Fibroblast of skin of right quadriceps (primary cell): ENCODE measurements at places on chromosomes 11 and 22.

DNA sequence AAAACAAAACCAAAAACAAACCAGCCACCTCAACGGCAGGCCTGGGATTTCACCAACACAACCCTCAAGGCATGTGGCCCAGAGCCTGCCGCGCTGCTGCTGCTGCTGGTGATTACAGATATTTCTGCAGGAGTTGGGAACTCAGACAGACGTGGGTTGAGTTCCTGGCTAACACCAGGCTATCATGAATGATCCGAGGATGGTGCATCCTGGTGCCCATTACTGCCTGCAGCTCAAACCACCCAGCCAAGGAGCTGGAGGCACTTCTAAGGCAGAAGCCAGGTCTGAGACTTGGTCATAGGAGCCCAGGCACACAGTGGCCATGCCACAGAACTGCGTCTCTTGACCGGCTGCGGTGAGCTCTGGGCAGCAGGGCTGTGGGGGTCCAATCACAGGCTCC, 151.8 kb downstream of the MPPED1 start:
- no peak for DNase-seq

DNA sequence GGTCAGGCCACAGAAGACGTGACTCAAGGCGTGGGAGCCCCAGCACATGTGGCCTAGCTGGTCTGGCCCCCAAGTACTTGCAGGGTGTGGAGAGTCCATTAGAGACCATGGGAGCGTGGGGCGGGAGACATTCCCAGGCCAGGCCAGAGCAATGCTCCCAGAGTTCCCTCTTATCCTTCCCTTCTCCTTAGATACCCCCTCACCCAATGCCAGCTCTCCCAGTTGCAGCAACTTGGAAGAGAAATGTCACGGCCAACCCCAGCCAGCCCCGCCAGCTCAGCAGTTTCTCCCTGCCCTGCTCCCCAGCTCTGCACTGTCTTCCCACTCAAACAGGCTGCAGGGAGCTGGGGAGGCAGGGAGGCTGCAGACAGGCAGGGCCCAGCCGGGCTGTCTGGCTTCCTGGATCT, 65.4 kb upstream of the TSPAN18 start:
- no peak for DNase-seq

GRCh38 chr11:129815596-129816461, at the start of gene TMEM45B:
TMEM45B (plus strand) TSS chr11:129815848; CDS start chr11:129852483, 36,635 bp downstream.
- DNase-seq, result no peak

- DNase-seq, result no peak
These were observed 79.7 kb upstream of the SHANK2 start for GRCh38 chr11:71332046-71332445.

GRCh38 chr11:112498701-112499100, 238.0 kb upstream of the PLET1 start:
- DNase-seq, result no peak

DNA sequence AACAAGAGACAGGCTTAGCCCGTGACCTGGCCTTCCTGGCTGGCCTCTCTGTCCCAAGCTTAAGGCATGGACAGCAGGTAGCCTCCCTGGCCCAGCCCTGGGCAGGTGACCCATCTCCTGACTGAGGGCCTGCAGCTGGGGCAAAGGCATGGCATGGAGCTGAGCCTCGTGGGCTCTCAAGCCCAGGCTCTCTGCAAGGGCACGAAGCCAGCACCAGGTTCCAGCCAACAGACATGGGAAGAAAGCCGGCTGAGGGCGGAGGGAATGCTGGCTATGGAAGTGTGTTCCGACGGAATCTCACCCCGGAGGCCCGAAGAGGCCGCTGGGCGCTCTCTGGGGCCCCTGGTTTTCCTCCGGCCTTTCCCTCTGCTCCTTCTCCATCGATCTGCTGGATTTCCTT, 12.9 kb downstream of the DNAL4 start:
- DNase-seq, result no peak

GRCh38 chr22:26287382-26288225, 118.3 kb downstream of the SEZ6L start:
- DNase-seq, result no peak

DNA sequence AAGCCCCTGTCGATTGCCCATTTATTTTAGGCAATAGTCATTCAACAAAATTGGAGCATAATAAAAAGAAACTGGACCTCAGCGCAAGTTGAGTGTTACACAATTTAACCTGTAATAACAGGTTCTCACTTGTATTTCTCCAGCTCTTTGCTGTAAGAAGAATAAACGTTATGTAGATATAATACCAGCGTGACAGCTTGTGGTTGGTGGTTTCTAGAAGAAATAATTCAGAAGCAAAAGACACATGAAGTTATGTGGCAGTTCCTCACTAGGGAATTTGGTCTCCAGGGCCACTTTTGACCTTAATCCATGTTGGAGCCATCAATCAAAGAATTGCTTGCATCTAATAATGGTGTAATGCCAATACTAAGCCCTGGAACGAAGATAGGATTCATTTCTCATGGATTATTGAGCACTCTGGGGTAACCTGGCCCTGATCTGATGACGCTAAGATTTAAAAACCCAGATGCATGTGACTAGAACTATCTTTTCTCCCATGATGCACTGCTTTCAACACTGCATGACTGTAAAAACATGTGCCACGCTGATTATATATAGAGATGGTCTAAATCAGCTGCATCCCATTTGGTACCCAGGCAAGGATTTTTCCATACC, 129.7 kb upstream of the LDLRAD3 start:
- no peak for DNase-seq

DNA sequence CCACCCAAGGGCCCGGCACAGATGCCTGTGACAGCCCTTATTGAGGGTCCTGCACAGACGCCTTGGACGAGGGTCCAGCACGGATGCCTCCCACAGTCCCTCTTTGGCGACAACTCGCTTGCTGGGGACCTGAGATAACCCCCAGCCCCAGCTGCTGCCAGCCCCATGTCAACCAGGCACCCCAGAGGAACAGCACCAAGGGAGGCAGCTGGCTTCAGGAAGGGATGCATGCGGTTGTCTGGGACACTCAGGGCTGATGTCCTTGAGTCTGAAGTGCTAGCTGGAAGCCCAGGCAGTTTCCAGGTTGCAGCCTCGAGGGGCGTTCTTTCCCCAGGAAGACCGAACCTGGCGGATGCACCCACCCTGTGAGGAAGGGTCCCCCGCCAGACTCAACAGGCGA, 33.8 kb downstream of the MOB2 start:
- DNase-seq, result no peak
